ENCODE measurements at places on chromosomes 4 and X. TPM values are rescaled to one million over a fixed set of nuclear protein-coding genes. Genes with fewer than 3 reads are reported as not detected.

Gene POU3F4
- 12.6 TPM for total RNA-seq

Gene TXK
- total RNA-seq = 3.1 TPM

Gene CLDN34
- 0.62 TPM for total RNA-seq

Gene TBC1D9
- total RNA-seq = 54.0 TPM

Gene GSX2
- 1.1 TPM for total RNA-seq

Gene WDR45
- total RNA-seq = 23.9 TPM

Gene BDH2
- total RNA-seq = 8.4 TPM

Gene CENPVL2
- total RNA-seq = 1.7 TPM

Gene INTS6L
- 33.1 TPM for total RNA-seq

Gene SHOX
- total RNA-seq = under 0.01 TPM

Gene KIAA1210
- under 0.01 TPM for total RNA-seq

Gene GPR82
- total RNA-seq = not detected

Gene MSX1
- 3.0 TPM for total RNA-seq

Gene RBM46
- 0.31 TPM for total RNA-seq

Gene PHKA1
- 3.1 TPM for total RNA-seq

Gene AKAP14
- total RNA-seq = 1.4 TPM

Gene TMEM33
- total RNA-seq = 60.5 TPM

Gene NFXL1
- 17.5 TPM for total RNA-seq

Gene L1CAM
- total RNA-seq = 98.1 TPM

Gene GPC4
- total RNA-seq = 2.5 TPM

Gene FRAS1
- total RNA-seq = 7.0 TPM

Gene DCAF8L1
- total RNA-seq = not detected

Gene SYTL4
- total RNA-seq = 2.3 TPM

Gene GAGE12J
- total RNA-seq = not detected

Gene APELA
- total RNA-seq = not detected

Gene TRIM75
- not detected for total RNA-seq

Gene ODAPH
- not detected for total RNA-seq

Gene MAGEA2B
- not detected for total RNA-seq

Gene RHOXF2
- not detected for total RNA-seq

Data from occipital lobe (tissue), 3 donors.